ENCODE measurements at places on chromosomes 3 and 15.

- no peak for DNase-seq
Observed at GRCh38 chr15:70356919-70357318, 259.2 kb upstream of the TLE3 start.

DNA sequence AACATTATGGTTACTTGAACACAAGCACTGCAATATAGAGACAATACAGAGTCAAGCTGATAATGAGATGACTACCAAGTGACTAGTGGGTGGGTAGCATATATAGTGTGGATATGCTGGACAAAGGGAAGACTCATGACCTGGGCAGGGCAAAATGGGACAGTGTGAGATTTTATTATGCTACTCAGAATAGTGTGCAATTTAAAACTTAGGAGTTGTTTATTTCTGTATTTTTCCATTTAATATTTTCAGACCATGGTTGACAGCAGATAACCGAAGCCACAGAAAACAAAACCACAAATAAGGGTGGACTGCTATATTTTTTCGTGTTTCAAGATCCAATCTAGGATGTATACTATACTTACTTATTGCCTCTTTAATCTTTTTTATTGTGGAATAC, 19.6 kb downstream of the GALK2 start:
- DNase-seq, result no peak

- DNase-seq, result no peak
Observed at GRCh38 chr3:19148768-19149091, 420 bp downstream of the KCNH8 start.

DNA sequence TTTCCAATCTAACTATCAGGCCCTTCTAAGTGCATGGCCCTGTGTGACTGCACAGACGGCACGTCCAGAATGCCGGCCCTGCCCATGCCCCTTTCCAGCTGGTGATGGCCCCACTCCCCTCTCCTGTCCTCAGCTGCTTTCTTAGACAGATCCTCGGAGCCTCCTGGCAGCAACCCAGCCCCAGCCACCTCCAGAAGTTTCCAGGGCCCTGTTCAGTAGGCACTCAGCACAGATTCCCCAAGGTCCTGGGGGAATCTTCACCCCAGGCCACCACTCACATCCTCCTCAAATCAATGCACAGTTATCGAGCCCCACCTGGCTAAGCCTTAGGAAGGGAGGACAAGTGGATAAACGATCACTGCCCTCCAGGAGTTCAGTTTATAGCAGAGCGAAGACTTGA, 1.4 kb upstream of the CRABP1 start:
- no peak for DNase-seq

DNA sequence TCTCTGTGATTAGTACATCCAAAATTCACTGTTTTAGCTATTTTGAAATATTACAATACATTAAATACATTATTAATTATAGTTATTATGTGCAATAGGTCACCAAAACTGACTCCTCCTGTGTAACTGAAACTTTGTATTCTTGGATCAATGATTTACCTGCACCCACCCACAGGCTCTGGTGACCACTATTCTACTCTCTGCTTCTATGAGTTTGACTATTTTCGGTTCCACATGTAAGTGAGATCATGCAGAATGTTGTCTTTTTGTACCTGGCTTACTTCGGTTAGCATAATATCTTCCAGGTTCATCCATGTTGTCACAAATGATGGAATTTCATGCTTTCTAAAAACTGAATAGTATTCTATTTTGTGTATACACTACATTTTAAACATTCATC, 43.8 kb downstream of the SLC2A2 start:
- DNase-seq, result no peak

GRCh38 chr3:119279584-119280243, 14.5 kb upstream of the ARHGAP31 start:
- no peak for DNase-seq

DNA sequence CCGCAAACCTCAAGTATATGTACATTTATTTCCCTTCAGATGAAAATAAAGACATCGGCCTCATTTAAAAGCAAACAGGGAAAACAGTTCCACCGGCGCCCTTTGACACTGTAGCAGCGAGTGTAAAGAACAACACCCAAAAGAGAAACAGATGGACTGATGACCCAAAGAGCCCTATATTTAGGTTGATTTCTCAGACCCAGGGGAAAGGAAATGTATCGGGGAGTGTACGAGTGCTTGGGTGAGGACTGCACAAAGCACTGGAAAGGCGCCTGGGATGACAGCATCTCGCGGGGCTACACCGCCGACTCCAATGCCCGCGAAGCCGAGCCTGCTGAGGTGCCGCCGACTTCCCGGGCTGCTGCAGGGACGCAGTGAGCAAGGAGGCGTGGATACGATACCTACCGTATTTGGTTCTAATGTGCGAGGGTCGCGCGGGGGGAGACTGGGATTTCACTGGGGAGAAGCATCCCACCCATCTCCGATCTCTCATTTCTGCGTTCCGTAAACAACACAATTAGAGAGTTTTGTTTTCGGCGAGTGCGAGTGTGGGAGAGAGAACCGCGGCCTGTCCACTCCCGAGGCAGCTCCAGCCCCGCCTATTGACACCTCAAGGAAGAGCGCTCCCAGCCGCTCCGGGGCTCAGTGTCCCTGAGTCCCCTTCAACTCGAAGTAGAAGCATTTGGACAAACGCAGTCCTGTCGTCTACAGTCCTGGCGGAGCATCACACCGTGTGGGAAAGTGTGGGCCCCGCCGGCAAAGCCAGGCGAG, 2.0 kb downstream of the MECOM start:
- no peak for DNase-seq

Measured in activated naive CD8-positive, alpha-beta T cell treated with anti-CD3 and anti-CD28 coated beads for 36 hours (primary cell).